ENCODE measurements at places on chromosomes 11 and 22. TPM values are rescaled to one million over a fixed set of nuclear protein-coding genes. Genes with fewer than 3 reads are reported as not detected.
A peak's percentile ranks its signal among the peaks of the same experiment; 100 is the strongest.

DNA sequence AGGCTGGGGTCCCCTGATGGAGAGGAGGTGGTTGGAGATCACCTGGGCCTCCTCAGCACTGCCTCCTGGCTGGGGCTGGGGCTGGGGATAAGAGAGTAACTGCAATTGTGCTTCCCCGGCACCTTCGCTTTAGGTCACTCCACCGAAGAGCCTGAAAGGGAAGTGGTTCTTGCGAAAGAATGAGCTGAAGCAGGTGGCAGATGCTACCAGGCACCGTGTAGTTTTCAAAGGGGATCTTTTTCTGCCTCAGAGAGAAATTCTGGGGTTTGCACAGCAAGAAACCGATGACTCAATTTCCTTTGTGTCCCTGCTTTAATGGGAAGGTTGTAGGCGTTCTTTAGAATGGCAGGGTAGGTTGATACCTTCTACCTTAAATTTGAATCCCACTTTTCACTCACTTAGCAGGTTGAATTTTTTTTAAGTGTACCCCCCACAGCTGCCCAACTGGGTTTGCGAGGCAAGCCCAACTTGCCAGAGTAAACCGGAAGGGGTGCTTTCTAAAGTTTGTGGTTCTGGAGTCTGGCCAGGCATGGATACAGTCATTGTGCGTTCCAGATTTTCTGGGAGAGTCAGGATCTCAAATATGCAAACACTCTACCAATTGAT is 5.3 kb downstream of the CD44 start:
- DNase-seq, result peak; percentile 30

DNA sequence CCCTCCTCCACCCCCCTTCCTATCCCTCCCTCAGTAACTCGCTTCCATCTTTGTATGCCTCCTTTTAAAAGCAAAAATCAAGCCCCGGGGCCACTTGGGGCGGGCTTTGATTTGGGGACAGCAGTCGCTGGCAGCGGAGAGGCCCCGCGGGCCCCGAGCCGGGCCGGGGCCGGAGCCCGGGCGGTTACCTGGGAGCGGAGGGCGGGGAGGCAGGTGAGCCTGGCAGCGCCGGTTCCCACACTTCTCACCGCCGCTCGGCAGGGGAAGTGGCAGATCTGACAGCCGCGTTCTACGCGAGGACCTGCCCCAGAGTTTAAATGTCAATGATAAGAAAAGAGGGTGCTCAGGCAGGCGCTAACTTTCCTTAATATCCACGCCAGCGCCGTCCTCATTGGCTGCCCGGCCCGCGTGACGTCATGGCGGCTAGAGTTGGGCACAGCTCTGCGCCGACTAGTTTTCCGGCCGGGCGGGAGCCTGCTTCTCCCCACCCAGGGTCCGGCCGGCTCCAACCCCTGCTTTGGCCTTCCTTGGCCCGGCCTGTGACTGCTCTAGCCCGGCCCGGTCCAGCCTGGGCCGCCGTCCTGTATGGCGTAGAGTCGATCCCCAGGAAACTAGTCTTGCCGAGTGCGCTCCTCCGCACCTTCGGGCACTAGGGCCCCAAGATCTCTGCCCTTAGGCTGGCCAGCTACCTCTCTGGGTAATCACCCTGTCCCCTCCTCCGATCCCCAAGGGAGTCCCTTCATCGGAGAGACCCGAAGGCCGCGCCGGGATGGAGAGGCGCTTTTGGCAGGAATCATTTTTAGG is 6.7 kb upstream of the PAX6 start:
- no peak for DNase-seq

DNA sequence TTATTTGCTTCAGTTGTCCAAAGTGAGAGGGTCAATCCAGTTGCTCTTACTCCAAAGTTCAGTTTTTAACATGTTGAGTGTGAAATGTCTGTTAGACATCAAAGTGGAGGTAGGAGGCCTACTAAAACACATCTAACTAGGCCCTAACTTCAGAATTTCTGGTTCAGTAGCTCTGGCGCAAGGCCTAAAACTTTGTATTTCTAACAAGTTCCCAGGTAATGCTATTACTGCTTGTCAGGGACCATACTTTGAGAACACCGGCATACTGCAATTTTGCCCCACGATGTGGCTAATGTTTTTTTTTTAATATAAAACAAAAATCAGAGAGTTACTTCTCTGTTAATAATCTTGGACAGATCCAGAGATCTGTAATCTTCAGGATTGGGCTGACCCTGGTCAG is 72.4 kb upstream of the LRRC55 start:
- DNase-seq, result no peak

- DNase-seq, result no peak
Observed at GRCh38 chr11:790721-791564, 1.1 kb upstream of the CEND1 start.

GRCh38 chr22:47205554-47205953 is 443.1 kb downstream of the TBC1D22A start:
- DNase-seq, result no peak

DNA sequence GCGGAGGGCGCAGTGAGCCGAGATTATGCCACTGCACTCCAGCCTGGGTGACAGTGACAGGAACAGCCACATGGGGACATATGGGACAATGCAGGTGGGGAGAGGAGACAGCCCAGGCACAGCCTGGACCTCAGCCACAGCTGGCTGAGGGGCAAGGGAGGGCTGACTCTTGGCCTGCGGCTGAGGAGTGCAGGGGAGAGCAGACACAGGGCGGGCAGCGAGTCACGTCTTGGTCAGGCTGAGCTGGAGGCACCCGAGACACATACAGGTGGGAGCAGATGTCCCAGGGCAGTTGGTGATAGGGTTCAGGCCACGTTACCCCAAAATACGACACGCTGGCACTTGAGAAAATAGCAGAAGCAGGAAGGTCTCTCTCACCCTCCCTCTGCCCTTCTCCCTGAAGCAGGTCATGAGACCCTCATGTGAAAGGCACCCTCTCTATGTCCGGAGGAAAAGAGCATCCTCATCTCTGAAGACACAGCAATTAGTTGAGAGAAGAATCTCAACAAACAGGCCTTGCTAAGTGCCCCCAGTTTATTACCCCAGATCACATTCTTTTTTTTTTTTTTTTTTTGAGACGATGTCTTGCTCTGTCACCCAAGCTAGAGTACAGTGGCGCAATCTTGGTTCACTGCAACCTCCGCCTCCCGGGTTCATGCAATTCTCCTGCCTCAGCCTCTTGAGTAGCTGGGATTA is 10.5 kb downstream of the KIAA0930 start:
- no peak for DNase-seq

MMP1 gene
- total RNA-seq, result 1,055 TPM

PARVB gene
- total RNA-seq, result 102 TPM

PTGDR2 gene
- not detected for total RNA-seq

RPS19BP1 gene
- total RNA-seq, result 74.2 TPM
